Stimulated activated CD8-positive, alpha-beta memory T cell treated with anti-CD3 and anti-CD28 coated beads, Interleukin-12 subunit alpha, Interleukin-12 subunit beta, amount 100 ng/mL, for 1 hour (primary cell): ENCODE measurements at places on chromosomes 13 and 19.

- no peak for DNase-seq
These were observed 119.1 kb downstream of the KLF12 start for GRCh38 chr13:74015137-74015536.

GRCh38 chr19:48874303-48875135, 2.3 kb downstream of the PPP1R15A start:
- DNase-seq: no peak

DNA sequence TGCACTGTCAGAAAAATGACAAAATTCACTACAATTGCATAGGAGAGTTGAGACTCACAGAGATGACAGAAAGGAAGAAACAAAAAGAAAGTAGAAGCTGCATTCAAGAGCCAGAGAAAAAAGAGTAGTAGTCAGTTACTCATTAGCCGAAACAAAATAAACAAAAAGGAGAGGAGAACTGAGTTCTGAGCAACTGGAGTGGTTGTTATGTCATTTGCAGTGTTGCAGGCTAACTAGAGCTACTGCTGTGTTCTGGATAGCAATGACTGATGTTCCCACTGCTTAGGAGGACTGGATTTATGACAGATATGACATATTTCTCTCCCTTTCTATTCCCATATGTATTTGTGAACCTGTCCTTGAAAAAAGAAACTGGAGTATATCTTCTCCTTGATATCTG, 482.6 kb downstream of the RFC3 start:
- no peak for DNase-seq

DNA sequence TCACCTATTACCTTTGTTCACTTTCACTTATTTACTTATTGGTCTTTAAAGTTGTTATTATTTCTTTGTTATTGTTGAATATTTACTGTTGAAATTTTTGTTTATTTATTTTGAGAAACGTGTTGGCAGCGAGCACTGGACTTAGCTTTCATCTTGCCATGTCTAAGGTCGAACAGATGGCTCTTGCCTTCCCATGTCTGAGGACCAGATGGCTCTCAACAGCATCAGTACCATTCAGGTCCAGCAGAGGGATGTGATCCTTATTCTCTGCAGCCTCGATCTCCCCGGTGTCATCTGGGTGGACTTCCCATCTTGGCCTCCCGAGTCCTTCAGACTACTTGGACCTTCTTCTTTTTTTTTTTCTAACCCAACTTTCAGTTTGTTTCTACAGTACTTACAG, 1437.6 kb downstream of the UQCRFS1 start:
- DNase-seq: no peak

- DNase-seq: no peak
These were observed 1.4 kb upstream of the SCEL start for GRCh38 chr13:77533875-77534788.

DNA sequence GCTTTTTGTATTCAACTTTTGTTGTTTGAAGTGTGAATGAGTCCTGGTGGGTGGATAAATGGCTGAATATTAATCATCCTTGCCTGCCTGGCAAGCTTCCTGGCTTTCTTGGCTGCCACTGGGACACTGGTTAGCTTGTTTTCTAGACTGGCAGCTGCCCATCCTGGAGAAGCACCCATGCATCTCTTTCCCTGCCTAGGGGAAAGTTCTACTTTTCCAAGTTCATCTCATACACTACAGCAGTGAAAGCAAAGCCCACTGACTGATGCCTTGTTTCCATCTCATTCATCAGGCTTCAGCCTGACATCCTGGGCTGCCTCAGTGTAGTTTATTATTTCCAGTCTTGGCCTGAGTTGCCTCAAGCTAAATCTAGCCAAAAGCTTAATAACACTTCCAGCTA, 244.8 kb downstream of the PCDH20 start:
- no peak for DNase-seq

GRCh38 chr19:28956961-28957360, 256.0 kb downstream of the UQCRFS1 start:
- no peak for DNase-seq

GRCh38 chr13:52405369-52405766, 604 bp downstream of the THSD1 start:
- no peak for DNase-seq
